T-helper 22 cell (primary cell): ENCODE measurements at places on chromosomes 6 and 20.

DNA sequence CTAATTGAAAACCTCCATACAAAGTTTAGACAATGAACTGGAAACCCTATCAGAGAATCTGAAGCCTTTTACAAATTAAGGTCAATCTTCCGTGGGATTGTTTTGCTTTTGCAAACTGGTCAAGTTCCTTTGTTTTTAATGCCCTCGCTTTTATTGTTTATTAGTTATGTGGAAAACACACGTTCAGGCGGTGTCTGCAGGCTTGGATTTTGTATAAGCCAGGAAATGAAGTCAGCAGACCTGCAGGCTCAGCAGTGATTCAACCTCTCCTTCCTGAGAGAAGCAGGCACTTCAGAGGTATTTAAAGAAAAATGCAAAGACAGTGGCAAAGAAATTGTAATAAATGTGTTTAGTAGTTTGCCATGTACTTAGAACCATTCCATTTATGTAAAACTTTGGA is 103.4 kb upstream of the PDE10A start:
- DNase-seq, result no peak

- peak; percentile 14 for DNase-seq
Observed at GRCh38 chr20:62616728-62617621, 25.3 kb upstream of the SLCO4A1 start.

DNA sequence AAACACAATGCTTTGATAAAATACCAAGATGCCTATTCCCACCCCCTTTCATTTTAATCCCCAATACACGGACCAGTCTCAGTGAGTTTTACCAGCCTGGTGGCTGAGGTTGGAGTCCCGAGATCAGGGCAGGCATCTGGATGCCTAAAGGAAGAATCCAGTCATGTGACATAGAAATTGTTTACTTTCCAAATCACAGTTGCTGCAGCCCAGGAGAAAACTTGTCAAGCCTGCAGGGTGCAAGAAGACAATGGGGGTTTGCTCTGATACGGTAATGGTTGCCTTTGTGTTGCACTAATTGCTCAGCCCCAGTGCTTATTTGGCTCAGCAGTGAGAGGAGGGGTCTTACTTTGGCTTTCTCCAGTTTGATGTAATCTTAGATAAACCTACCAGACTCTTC is 308.5 kb upstream of the POU3F2 start:
- DNase-seq, result no peak

DNA sequence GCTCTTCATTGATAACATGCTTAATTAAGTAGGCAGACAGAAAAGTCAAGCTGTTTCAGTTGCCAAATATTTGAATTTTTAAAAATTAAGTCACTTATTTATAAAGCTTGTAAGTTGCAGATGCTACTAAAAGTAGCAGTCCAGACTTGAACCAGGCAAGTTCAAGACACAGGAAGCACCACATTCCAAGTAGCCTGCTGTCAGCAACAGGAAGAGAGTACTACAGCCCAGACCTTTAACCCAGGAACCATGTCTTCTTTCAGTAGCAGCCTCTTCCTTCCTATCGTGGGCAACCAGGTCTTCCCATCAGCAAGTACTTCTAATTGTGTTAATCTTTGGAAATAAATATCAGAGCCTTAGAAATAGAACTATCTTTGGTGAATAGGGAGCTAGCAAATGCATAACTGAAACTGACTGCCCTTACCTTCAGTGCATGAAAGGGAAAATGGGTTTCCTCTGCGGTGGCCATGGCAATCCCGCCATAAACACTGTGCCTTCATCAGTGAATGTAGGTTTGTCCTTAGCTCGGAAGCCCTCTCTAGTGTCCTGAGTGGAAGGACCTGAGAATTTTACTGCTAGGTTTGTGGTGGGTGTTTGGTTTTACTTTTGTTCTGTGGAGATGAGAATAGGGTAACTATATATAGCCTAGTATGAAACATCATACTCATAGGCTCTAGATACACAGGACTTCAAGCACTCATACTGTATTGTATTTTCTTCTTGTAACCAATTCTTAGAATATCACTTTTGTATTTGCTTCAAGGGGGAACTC is 95.6 kb downstream of the SYCP2 start:
- DNase-seq, result no peak

DNA sequence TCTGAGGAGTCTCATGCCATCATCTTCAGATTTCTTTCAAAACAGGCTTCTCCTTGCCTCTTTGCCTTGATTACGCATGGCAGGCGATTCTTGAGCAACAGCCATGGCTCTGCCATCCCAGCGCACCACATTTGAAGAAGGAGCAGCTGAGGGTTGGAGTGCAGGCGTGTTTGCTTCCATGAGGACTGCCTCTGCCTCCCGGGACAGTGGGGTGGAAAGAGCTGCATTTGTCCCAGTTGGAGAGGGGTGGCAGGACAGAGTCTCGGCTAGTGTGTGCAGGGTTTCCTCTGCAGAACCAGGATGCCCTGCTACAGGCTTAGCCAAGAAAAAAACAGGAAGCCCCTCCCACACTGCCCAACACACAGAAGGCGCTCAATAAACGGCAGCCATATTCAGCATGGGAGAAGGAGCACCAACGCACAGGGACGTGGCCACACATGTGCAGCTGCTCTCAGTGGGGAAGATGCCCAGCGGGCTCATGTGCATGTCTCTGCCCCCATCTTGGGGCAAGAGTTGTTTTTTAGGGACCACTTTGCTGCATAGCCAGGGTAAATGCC is 36.6 kb downstream of the IRF4 start:
- no peak for DNase-seq

- no peak for DNase-seq
Observed at GRCh38 chr20:22098511-22098910, 393.0 kb downstream of the PAX1 start.

DNA sequence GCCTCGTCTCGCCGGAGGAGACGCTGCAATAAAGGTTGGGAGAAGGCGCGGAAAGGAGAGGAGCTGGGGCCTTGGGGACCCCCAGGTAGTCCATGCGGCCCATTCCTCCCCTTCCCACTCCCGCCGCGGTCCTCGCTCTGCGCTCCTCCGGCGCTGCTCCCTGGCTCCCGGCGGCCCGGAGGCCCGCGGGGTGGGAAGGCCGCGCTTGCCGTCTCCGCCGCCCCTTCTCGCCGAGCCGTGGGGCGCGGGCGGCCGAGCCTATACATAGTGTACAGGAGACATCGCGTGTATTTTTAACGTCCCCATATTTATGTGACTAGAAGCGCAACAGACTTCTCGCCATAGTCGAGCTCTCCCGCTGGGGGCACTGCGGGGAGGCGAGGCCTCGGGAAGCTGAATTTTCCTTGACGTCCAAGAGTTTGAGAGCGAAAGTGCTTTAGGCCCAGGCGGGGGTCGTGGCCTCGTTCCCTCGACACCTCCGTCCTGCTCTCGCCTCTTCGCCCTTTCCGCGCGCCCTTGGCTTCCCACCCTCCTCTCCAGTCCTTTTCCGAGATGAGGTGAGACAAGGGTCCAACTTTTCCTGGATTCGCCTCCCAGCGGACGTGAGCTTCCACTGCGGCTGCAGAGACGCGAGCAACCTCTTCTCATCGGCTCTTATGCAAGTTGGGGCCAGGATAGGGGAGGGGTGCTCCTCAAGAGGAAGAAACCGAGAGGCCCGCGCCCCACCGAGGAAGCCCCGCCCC is 29.0 kb downstream of the SLC12A5 start:
- no peak for DNase-seq

GRCh38 chr6:166056637-166057036 is 111.0 kb downstream of the TBXT start:
- no peak for DNase-seq

GRCh38 chr6:24757611-24758010 is 17.1 kb upstream of the GMNN start:
- DNase-seq, result no peak

DNA sequence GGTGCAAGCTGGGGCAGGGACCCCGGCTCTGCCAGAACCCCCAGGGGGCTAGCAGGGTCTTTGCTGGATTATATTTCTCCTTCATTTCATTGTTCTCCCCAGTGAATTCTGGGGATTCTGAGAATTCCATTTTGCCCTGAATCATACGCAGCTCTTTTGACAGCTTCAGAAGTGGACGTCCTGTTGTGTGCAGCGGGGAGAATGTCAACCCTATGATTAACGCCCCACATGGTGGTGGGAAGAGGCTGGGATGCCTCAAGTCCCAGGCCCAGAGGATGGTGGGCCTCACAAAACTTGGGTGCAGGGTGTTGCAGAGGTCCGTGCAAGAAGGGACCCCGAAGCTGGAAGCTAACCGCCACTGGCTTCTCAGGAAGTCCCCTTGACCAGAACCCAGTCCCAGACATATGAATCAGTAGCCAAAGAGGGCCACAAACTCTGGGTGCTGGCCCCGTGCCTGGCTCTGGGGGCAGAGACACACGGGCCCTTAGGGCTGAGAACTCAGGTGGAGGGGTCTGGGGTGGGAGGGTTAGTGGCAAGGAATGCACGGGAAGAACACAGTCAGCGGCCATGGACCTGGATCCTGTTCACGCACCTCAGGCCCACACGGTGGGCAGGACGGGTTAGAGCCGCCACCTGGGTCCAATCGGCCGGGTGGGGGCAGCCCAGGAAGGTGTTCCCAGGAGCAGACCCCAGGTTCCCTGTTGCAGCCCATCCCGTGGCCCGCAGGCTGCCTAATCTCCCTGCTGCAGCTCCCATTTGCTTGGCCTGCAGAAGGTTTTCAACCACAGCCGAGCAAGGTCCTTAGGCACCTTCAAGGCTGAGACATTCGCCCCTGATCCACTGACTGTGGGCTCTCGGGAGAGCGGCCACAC is 51.2 kb downstream of the YTHDF1 start:
- DNase-seq, result no peak

DNA sequence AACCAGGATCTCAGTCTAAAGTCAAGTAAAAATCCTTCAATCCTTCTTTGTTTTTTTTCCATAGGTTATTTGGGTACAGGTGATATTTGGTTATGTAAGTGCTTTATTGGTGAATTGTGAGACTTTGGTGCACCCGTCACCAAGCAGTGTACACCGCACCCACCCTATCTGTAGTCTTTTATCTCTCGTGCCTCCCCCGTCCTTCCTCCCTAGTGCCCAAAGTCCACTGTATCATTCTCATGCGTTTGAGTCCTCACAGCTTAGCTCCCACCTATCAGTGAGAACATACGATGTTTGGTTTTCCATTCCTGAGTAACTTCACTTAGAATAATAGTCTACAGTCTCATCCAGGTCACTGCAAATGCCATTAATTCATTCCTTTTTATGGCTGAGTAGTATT is 879 bp downstream of the MUC22 start:
- no peak for DNase-seq

GRCh38 chr20:51034988-51035656 is 12.2 kb upstream of the KCNG1 start:
- DNase-seq, result no peak

GRCh38 chr6:63685446-63686379 is 50.1 kb downstream of the PHF3 start:
- DNase-seq, result no peak

DNA sequence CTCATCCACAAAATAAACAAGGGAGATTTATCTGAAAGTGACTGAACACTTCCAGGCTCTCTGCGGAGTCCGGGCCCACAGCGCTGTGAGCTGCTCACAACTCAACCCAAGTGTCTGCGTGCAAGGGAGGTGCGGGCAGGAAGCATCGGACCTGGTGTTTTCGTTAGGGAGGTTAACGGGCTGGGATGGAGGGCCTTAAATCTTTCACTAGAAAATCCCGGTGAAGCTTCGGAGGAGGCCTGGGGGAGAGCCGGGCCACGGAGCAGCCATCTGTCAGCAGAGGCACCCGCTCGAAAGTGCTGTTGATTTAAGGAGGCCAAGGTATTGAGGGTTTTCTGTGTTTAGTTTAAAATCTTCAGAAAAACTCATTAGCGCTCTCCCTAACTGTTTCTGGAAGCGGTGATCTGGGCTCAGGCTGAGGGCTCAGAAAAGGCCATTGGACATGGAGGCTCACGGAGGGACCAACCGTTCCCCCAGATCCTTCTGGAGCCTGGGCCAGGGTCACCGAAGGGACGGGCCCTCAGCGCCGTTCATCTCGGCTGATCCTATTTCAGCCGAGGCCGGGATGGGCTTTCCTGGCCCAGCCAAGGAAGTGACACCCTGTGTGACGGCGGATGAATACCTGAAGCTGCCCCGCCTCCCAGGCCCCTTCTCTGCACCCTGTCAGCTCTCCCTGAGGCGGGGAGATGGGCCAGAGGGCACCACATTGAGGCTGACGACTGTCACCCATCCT is 20.7 kb downstream of the GATA5 start:
- no peak for DNase-seq

DNA sequence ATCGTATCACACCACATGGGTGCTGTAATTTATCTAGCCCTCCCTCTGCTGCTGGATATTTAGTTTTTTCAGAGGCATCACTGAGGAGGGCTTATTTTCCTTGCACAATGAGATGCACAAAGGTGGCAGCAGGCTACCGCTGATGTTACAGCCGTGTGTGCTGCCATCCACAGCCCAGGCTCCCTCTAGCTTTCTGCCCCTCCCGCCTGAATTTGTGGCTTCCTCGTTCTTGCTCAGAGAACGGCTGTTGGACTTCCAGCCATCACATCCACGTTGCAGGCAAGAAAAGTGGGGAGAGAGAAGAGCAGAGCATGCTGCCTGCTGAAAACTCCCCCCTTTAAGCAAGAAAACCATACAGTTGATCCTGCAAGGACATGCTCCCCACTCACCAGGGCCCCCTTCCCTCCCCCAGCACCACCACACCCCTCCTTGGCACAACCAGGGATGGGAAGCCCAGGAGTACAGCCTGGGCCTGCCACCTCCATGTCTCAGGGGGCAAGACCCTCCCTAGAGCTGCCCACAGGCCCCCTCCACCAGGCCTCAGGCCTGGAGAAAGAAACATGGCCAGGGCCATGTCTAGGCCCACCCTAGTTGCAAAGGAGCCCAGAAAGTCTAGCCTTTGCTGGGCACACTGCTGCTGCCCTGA is 102.6 kb downstream of the MRPL14 start:
- DNase-seq, result no peak
